ENCODE measurements at places on chromosomes 4 and X.

- DNase-seq, result no peak
Observed at GRCh38 chr4:153116801-153117200, 87.4 kb upstream of the TRIM2 start.

DNA sequence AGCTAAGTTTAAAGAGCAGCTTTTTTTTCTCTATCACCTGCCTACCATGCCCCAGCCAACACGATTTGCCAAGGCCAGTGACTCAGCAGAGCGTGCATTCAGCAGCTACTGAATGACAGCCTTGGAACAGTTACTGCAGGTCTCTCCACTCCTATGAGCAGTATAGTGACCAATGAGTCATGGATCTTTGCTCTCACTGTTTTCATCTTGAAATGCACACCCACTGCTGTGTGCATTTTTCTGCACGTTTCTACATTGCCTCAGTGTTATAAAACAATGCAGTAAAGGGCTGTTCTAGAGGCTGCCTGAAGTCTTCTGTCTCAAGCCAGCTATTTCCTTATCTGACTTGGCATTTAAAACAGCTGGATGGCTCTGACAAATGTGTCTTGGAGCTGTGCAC, 66.0 kb upstream of the C4orf54 start:
- no peak for DNase-seq

- no peak for DNase-seq
Observed at GRCh38 chr4:77854431-77855111, 8.1 kb upstream of the MRPL1 start.

DNA sequence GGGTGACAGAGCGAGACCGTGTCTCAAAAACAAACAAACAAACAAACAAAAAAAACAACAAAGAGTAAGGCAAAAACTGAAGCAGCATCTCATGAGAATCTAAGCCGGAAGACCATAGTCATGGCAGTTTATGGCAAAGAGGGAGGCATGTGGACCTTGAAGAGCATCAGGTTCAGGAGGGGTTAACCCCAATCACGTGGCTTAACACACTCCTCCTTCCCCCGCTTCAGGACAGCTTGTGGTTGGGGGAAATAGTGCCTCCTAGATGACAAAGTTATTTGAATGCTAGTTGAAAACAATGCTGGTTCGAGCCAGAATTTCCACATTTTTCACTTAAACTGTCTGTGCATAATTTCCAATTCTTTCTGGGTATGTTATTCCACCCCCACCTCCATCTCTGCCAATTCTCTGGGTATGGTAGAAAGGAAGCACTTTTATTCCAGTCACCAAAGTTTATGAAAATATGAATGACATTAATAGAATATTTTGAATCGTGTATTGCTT, 11.7 kb upstream of the MAP7D3 start:
- DNase-seq, result no peak

- DNase-seq, result no peak
Observed at GRCh38 chr4:142353149-142353738, 492.9 kb downstream of the INPP4B start.

- no peak for DNase-seq
Observed at GRCh38 chr4:111115881-111116280, 493.0 kb upstream of the PITX2 start.

DNA sequence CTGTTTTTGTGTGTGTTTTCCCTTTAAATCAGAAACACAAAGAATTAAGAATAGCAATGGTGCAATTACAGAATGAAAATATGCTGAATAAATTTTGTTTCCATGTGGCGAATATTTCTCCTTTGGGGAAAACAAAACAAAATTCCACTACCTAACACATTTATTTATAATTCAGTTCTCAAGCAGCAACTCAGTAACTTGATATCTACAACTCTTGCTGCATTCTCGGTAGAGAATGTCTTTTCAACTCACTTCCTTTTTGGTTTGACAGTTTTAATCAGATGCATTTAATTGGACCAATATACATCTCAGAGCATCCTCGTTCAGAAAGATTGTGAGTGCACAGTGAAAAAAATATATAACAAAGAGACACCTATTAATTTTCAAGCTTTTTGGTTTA, 30.8 kb downstream of the ZNF827 start:
- no peak for DNase-seq

GRCh38 chrX:66016905-66017658, 22.8 kb downstream of the VSIG4 start:
- DNase-seq, result no peak

DNA sequence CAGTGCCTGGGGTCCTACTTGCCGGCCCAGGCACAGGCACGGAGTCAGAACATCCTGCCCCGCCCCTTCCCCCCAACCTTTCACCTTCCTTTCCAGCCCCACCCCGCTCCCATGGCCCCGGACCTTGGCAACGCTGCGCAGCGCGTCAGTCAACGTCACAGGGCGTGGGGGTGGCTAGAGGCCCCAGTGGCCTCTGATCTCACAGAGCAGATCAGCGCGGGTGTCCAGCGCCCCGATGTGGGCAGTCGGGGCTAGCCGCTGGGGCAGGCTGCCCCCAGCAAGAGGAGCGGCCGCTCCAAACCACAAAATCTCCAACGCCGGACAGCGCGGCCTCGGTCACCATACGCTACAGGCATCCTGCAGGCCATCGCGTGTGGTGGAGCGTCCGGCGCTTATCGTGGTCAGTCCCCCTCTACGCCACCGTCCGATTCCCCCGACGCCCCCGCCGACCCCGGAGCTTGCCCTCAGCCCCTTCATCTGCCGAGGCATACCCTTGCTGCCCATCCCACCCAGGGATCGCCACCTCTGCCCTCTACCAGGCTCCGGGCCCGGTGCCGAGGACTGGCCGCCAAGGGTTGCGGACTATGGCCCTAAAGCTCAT, 69.6 kb upstream of the APOOL start:
- DNase-seq, result no peak

- DNase-seq, result no peak
Observed at GRCh38 chr4:122588453-122589238, 32.2 kb downstream of the IL21 start.

DNA sequence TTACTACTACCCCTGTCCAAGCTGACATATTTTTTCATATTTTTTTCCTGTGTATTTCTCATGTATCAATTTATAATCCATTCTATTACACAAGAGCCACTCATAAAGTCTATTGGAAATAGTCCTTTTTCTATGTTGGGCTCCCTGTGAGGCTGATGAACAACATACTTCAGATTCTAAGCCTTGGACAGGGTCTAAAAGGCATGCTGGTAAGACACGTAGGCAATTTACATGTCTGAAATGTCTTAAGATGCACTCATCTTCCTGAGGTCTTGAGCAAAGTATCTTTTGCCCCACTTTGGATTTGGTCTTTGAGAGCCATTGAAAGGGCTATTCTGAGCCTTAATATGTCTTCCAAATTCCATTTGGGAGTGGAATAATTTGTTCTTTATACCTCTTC, 31.8 kb downstream of the OCIAD1 start:
- DNase-seq, result no peak

DNA sequence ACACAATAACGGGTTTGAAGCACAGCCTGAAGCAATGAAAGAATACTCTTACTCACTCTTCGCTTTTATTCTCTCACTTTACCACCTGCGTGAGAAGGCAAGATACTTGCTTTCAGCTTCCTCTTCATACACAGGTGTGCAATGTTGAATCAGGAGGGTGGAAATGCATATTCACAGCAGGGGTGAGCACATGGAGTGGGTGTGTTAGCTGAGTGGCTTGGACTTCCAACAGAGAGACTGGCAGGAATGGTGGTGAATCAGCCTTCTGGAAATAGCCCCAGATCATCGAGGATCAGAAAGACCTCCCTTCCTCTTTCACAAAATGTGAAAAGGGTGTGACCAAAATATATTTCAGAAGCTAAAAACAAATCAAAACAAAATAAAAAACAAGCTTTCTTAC, 521.2 kb downstream of the STIM2 start:
- no peak for DNase-seq

DNA sequence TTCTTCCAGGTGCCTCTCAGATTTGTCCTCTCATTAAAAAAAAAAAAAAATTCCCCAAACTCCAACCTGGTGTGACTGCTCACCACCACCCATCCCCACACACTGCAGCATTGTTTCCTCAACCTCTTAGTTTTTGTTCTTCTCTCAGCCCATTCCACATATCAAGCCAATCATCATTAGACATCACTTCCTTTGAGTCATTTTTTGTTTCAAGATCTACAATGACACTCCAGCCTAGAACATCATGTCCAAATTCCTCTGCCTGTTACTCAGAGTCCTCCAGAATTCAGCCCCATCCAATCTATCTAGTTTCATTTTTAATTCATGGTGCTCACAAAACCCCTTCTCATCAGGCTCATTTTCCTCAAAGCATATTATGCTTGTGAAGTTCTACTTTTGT, 262.5 kb upstream of the TEX13A start:
- no peak for DNase-seq

- no peak for DNase-seq
Observed at GRCh38 chr4:61517144-61517543, 317.0 kb downstream of the ADGRL3 start.

DNA sequence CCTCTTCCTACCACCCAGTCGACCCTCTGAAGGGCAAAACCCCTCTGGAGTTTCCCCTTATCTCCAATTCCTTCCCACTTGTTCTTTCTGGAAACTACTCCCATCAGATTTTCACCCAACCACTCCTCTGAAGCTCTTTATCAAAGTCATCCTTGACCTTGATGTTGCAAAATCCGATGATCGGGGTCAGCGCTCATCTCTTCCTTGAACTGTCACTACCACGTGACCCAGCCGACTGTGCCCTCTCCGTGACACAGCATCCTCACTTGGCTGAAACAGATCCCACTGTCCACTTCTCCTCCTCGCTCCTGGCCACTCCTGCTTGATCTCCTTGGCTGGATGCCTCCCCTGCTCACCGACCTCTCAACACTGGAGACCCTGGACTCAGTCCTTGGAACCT, 1.1 kb downstream of the CFAP99 start:
- no peak for DNase-seq

GRCh38 chr4:177266506-177266905, 43.2 kb upstream of the NEIL3 start:
- DNase-seq, result no peak

DNA sequence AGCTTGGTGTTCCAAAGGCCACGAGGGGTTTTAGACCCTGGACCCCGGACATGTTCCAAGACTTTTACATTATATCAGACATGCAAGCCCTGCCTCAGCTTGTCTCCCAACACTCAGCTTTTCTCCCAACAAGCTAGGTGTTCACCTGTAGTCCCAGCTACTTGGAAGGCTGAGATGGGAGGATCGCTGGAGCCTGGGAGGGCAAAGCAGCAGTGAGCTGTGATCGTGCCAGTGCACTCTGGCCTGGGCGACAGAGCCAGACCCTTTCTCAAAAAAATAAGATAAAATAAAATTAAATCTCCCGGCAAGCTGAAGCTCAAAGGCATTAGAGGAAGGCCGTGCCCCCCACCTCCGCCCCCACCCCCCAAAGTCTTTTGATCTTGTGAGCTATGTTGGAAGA, 13.7 kb downstream of the CTAG1A start:
- no peak for DNase-seq

All from stimulated activated CD8-positive, alpha-beta memory T cell treated with anti-CD3 and anti-CD28 coated beads, Interleukin-15, amount 100 ng/mL, for 4 hours (primary cell).